ENCODE measurements at places on chromosomes 7 and 10. TPM values are rescaled to one million over a fixed set of nuclear protein-coding genes. Genes with fewer than 3 reads are reported as not detected.
A peak's percentile ranks its signal among the peaks of the same experiment; 100 is the strongest.

GRCh38 chr10:113965077-113965476 lies 78.6 kb upstream of the ADRB1 start:
- DNase-seq, result no peak

DNA sequence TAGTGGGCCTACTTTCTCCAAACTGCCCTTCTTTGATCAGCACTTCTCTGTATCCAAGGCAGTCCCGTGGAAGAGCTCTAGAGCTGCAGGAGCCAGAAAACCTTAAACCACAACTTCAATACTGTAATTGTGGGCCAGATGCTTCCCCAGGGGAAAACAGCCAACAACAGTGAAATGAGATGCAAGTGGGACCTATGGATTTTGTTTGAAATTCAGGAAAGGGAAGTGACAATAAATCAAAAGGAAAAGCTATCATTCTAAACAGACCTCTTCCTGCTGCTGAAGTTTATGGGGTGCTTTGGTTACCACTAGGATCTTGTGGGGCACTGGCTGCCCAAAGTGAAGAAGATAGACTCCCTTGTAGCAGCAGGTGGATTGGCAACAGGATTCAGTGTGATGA lies 1031.7 kb downstream of the LRMDA start:
- DNase-seq, result no peak

DNA sequence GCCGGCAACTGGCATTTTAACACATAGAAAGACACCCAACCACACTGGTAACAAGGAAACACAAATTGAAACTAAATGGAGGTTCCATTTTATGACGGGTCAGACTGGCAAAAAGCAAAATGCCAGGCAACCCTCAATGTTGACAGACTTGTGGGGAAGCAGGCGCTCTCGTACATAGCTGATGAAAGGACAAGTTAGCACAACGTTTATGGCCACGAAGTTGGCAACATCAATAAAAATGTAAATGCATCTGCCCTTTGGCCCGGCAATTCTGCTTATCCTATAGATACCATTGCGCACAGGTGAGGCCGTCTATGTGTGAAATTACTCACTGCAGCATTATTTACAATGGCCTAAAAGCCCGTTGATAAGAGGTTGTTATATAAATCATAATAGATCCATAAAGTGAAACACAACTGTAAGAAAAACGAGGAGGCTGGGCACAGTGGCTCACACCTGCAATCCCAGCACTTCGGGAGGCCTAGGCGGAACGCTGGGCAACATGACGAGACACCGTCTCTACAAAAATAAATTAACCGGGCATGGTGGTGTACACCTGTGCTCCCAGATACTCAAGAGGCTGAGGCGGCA lies 39.8 kb downstream of the FOXL3 start:
- no peak for DNase-seq

DNA sequence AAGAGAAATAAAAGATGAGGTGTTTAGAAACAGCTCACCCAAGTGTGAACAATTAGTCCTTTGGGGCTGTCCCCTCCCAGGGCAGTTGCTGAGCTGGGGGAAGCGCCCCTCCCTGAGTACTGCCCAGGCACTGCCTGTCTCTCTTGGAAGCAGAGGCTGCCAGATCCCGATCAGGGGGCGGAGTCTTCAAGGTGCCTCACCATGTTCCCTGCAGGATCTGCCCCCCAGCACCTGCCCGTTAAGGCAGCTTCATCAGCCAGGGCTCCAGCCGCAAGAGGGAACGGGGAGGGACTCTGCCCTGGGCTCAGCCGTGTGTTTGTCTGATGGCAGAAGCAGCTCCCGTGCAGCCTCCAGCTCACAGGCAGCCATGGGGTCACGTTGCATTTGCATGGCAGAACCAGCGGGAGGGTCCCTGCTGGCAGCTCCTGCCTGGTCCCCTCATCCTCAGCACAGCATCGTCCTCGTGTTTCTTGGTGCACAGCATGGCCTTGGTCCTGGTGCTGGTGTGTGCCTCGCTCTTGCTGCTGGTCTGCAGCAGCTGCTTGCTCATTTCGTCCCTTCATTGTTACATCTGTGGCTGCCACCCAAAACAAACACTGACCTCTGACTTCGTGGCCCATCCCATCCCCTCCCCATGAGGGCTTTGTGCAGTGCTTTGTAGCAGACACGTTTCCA lies 10.7 kb upstream of the DPYSL4 start:
- no peak for DNase-seq

DNA sequence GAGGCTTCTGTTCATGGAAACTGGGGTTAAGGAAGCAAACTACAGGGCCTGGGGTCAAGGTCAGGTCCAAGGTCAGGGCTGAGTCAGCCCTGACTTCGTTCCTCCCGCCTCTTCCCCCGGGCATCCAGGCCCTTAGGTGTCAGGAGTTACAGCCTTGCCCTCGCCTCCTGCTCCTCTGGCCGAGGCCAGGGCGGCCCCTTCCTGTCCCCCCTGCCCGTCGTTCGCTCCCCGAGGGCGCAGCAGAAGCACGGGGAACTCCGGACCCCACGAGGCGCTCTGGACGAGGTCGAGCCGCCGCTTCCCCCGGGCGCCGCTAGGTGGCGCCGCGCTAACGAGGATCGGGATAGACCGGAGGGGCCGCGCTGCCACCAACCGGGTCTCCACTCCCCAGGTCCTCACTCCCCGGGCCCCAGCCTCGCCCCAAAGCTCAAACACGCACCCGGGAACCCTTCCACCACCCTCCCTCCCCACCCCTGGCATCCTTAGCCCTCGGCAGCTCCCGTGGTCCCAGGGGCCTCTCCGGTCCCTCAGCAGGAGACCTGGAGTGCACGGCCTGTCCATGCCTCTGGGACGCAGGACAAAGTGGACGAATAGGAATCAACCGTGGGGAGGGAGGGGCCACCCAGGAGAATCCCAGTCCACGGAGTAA lies 59.2 kb upstream of the MYL10 start:
- no peak for DNase-seq

DNA sequence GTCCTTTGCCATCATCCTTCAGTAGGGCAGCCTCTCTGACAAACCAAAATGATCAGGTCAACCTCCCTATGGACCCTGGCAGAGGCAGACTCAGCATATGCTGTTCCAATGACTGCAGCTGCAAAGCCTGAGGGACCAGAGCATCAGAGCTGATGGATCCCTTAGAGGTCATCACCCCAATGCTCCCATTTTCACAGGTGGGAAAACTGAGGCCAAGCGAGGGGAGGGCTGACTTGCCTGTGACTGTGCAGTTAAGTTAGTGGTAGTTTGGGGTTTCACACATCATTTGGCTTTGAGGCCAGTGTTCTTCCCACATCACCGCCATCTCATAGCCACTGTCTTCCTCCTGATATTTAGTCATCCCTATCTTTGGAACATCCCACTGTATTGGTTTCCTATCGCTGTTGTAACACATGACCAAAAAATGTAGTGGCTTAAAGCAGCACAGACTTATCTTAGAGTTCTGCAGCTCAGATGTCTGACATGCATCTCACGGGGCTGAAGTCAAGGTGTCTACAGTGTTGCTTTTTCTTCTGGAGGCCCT lies 69.3 kb upstream of the PDZD8 start:
- no peak for DNase-seq

- peak; percentile 21 for DNase-seq
Observed at GRCh38 chr7:99631295-99632109, 14.8 kb downstream of the ZSCAN25 start.

DNA sequence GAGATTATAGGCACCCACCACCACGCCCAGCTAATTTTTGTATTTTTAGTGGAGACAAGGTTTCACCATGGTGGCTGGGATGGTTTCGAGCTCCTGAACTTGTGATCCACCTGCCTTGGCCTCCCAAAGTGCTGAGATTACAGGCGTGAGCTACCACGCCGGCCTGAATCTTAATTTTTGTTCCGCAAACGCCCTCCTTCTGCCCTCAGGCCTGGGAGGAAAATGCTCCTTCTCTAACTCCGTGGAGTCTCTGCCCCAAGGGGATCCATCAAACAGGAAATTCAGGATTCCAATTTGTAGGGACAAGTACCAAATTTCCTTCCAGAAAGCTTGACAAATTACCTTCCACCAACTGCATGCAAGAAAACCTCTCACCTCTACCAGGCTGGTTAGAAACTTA lies 43.2 kb downstream of the RBAK start:
- no peak for DNase-seq

- no peak for DNase-seq
Observed at GRCh38 chr10:614790-615582, 74.5 kb downstream of the DIP2C start.

DNA sequence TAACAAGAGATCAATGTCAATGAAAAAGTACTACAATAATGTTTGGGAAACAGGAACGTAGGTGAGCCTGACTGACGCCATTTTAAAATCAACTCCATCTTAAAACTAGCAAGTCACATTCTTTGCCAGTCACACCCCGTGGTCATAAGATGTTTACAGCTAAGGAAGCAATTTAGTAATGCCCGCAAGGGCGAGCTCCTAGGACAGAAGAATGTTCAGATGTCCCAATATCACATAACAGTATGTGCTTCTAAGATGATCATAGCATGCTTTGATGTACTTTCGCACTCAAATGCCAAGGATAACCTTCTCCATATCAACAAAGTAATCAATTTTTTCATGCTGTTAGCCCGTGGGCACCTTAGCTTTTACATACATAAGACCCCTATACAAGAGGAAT lies 113.8 kb upstream of the EGFR start:
- no peak for DNase-seq

DNA sequence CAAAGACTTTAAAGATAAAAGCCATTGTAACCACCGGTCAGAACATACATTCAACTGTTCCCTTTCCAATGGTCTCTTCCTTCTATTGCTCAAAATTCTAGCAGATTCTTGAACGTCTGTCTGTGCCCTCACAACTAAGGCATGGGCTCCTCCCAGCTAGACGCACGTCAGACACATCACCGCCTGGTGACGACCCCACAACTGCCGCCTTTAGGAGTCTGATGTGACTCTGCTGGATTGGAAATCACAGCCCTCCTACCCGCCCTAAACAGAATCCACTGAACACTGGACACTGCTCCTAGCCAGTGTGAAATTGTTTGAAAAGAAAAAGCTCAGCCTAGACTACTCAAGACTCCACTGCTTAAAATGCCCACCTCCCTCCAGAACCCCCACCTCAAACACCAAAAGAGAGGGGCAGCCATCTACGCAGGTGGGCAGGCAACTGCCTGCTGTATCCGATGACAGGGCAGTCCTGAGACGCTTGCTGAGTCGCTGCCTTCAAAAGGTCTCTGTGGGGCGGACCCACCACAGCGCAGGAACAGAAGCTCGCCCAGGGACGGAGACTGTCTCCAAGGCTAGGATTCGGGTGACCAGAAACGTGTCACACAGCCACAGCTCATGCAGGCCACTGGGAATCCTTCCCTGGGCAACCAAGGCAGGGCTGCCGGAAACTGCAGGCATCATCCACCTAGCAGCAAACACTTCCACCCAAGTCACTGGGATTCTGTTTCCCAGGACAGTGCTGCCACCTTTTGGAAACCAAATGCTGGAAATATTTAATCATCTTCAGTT lies 34.7 kb downstream of the GSDME start:
- no peak for DNase-seq

GRCh38 chr10:31581741-31582323 lies 262.8 kb downstream of the ZEB1 start:
- DNase-seq, result no peak

GRCh38 chr10:110648692-110649346 lies 4.7 kb downstream of the RBM20 start:
- DNase-seq, result no peak

GRCh38 chr10:132924046-132924952 lies 18.1 kb downstream of the CFAP46 start:
- DNase-seq, result no peak

DNA sequence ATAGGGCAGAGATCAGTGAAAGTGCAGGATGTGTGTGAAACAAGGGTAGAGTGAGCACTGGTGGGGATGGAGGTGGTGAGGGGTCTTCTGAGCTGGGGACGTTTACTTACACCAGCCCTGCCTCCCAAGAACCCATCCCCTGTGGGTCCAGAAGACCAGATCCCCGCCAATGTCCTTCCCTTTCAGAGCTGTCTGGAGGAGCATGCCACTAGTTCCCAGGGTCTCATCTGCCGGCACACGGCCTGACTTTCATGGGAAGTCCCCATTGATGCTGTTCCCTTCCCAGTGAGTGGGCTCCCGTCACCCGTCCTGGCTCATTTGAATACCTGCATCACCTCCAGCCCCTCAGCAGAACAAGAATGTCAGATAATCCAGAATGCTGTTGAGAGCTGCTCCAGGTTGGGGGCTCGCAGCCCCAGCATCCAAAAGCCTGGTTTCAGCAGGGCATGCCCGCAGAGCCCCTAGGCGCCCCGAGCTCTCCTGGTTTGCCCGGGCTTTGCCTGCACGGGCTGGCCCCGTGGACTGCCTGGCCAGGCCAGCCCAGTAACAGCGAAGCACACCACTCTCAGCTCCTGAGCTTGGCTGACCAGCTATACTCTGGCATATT lies 246.7 kb downstream of the MGMT start:
- no peak for DNase-seq

- no peak for DNase-seq
Observed at GRCh38 chr10:5654218-5654755, 12.1 kb downstream of the ASB13 start.

DNA sequence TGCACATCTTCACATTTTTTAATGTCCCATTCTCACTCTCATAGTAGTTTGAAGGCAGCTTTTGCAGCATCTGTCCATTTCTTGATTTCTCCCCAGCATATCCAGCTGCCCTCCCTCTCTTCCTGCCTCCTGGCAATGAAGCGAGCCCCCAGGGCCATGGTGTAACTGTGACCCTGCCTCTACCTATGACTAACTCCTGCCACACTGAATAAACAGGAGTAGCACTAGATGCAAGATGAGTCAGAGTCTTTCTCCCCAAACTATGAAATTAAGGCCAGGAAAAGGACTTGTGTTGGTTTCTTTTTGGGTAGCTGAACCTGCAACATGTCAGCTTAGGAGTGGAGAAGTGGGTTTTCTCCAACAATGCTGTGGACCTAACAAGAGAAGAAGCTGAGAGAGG lies 329.0 kb downstream of the RNLS start:
- peak; percentile 84 for DNase-seq

- no peak for DNase-seq
Observed at GRCh38 chr7:38171623-38172391, 6.2 kb upstream of the STARD3NL start.

GRCh38 chr7:42924223-42924838 lies 7.6 kb downstream of the PSMA2 start:
- no peak for DNase-seq

GRCh38 chr10:106716381-106716780 lies 448.1 kb downstream of the SORCS1 start:
- no peak for DNase-seq

- no peak for DNase-seq
Observed at GRCh38 chr7:77644774-77645173, 51.5 kb upstream of the RSBN1L start.

GRCh38 chr10:110410329-110411046 lies 87.2 kb upstream of the DUSP5 start:
- peak; percentile 97 for DNase-seq

Gene IKZF1
- total RNA-seq, result 1.3 TPM

Gene PTPN20
- 5.5 TPM for total RNA-seq

Gene COL17A1
- 0.21 TPM for total RNA-seq

Gene GPNMB
- total RNA-seq, result 33.5 TPM

Gene CABCOCO1
- total RNA-seq, result 0.07 TPM

Measured in kidney epithelial cell (primary cell).